RCC 7860 (cell line): ENCODE measurements at places on chromosomes 6 and 20.

DNA sequence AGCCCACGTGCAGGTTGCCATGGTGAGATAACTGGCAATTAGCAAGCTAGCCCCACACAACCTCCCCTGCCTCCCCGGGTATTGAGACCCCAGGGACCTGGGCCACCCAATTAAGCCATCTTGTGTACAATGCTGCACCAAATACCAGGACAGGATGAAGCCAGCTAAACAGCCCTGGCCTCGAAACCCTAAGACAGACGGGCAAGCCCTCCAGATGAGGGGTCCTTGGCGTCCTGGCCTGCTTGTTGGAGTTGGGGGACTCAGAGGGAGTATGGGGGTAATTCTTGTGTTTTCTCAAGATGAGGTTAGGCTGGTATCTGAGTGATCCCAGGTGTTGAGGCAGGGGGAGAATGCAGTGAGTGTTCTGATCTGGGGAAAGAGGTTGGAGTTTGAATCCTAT is 8.8 kb upstream of the MAPRE1 start:
- DNase-seq = no peak

GRCh38 chr6:26501482-26501986 is 1.4 kb downstream of the BTN1A1 start:
- DNase-seq = no peak

DNA sequence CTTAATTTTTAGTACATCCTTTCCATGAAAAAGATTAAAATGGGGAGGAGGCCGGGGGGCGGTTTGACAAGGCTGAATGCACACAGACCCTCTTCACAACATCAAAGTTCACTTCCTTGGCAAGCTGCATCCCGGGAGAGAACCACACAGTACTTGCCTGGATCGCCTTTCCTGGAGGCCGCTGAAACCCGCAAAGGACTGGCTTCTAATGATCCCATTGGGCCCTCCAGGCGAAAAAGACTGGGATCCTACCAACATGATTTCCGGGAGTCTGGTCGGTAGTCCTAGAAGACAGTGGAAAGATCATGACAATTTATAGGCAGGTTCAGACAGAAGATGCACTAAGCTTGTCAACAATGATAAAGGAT is 60.2 kb downstream of the RIPOR2 start:
- no peak for DNase-seq

DNA sequence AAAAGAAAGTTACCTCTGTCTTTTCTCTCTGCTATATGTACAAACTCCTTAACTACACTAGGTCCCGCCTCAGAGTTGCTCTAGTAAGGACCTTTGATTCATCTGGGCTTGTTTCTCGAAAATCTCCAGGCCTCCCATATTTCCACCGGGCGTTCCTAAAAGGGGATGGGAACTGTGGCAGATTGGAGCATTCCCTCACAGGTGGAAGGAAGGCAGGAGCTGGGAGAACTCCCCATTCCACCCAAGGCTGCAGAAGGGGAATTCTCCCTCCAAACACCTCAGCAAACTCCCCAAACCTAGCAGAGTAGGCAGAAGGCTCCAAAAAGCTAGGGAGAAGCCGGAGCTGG is 1.6 kb upstream of the TFAP2A start:
- no peak for DNase-seq

DNA sequence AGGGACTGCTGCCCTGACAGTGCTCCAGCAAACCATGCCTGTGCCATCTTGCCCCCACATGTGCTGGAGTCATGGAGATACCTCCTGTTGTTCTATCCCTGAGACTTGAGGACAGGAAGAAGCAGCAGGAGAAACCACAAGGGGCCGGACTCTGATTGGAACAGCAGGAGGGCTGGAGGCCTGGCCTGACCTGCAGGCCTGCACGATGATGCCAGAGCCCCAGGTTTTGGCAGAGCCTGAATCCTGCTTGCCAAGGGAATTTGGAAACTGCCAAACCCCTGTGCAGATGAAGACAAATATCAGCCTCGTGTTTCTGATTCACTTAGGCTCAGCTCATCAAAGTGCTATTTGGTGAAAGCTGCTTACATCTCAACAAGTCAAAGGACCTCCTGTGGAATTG is 177.6 kb downstream of the MAFB start:
- DNase-seq = no peak

GRCh38 chr20:9298906-9299305 is 215.5 kb upstream of the LAMP5 start:
- DNase-seq = no peak

- no peak for DNase-seq
Measured at GRCh38 chr6:7532821-7533220, 8.7 kb upstream of the DSP start.

GRCh38 chr20:49541733-49542513 is 26.0 kb downstream of the PTGIS start:
- DNase-seq = peak; percentile 68

GRCh38 chr20:36929290-36929689 is 22.2 kb downstream of the SAMHD1 start:
- peak; percentile 31 for DNase-seq

DNA sequence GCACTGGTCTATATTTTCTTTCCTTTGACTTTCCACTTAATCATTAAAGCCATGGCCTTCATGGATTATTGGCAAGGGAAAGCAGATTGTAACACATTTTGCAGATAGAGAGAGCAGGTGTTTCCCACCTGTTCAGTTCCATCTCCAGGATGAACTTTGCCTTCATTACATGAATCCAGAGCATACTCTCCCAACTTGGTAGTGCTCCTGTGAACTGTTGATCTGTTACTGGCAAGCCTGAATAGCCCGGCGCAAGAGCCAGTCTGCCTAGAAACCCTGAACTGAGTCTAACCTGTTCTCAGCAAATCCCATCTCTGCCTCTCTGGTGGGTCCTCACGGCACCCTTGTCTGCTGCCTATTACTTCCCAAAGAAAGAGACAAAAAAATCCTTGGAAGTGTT is 210.3 kb downstream of the PLCB1 start:
- no peak for DNase-seq

DNA sequence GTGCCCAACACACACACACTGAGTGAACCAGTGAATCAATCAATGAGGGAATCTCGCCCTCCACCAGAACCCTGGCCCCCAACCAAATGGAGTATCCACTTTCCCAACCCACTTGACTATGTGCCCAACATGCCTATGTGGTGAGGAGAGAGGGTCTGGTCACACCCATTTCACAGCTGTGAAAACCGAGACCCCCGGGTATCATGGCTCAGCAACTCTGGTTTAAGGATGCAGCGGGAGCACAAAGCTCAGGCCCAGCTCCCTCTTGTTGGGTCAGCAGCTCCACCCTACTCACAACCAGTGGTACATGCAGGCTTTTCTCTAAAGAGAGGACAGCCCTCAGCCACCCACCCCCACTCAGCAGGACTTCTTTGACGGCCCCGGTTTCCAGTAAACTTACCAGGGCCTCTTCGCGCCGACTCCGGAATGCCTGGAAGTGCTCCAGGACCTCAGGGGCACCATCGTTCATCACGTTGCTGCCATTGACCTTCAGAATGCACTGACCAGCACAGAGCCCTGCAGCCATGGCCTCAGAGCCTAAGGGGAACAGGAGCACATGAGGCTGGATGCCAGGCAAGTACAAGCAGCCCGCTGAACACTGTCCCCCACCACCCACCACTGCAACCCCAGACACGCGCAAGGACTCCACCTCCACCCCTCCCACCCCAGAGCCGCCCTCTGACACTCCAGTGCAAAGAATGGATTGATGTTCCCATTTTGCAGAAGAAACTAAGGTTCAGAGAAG is 174.7 kb downstream of the PREX1 start:
- no peak for DNase-seq

DNA sequence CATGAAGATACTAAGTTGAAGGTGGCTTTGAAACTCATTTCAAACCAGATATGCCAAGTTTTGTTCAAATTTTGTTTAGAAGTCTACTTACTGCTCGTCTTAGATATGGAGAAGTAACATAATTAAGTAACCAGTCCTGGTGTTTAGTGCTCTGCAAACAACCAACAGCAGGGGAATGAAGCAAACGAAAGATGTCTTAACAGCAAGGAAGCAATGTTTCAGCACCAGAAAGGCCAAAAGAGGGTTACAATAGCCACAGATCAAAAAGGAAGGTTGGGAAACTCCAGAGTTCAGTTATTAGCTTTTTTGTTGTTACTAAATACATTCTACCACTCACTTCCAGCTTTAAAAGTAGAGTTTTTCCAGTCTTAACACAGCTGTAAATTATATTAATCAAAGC is 45.1 kb downstream of the LHFPL5 start:
- DNase-seq = no peak

GRCh38 chr6:53956068-53956711 is 155.1 kb upstream of the MLIP start:
- peak; percentile 56 for DNase-seq

DNA sequence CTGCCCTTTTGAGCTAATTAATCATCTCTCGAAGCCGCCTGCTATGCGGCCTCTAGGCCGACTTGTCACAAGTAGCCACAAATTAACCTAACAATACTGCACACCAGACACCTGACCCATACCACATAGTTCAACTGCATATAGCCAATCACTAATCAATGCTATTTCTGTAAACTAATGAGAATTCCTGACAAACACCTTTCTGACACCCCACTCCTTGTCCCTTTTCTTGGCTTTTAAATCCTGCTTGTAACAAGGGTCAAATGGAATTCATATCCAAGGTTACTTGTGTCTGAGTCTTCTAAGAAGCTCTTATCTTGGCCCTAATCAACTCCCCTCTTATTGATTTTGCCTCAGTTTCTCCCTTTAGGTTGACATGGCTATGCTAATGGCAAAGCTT is 366.1 kb downstream of the NRN1 start:
- no peak for DNase-seq

- no peak for DNase-seq
Measured at GRCh38 chr20:57701651-57702050, 8.2 kb downstream of the PMEPA1 start.

- no peak for DNase-seq
Measured at GRCh38 chr6:167574431-167575151, 249.7 kb downstream of the TTLL2 start.

DNA sequence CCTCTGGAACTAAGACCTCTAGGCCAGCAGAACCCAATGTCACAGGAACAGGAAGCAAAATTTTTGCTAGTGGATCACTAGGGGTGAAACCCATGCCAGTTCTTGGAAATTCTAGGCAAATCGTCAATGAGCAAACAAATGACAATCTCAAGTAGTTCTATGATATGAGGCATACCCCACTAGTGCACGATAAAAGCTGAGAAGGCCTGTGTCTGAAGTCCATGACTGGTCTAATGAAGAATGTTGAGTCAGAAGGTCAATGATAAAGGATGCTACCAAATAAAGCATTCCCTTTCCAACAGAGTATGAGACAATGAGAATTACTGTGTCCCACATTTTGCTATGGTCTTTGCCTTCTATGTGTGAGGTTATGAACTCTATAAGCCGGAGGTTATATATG is 149.4 kb upstream of the NOX3 start:
- DNase-seq = peak; percentile 33

GRCh38 chr6:11403035-11403601 is 134.4 kb upstream of the TMEM170B start:
- DNase-seq = no peak

GRCh38 chr20:63224412-63225081 is 8.6 kb upstream of the YTHDF1 start:
- DNase-seq = peak; percentile 90

DNA sequence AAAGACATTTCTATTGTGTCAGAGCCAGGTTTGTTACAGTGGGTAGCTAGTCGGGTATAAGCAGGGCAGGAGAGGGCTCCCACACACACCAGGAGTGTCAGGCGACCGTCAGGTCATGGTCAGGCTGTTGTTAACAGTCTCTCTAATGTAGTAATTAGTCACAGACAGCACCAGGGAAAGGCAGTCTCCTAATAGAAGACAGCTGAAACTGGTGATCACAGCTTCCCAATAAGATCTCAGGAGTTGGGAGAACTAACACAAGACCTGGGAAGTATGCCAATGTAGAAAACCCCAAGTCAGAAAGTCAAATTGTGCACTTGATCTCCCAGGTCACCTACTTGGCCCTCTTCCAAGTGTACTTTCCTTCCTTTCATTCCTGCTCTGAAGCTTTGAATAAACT is 53.0 kb upstream of the GPR6 start:
- no peak for DNase-seq

DNA sequence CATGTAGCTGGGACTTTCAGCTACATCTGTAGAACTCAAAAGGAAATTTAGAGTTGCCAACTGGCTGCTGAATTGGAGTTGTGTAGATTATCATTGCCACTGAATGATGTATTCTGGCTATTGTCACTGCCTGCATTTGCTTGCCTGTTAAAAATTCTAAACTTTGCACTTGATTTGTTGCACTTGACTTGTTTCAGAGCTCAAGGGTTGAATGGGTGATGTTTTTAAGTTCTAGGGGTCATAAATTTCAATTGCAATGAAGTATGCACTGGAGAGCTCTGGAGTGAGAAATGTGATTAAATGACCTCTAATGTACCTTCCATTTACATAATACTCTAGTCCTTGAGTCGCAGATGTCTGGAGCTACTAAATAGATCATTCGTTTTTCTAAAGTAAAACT is 102.4 kb downstream of the TNFRSF21 start:
- DNase-seq = no peak

DNA sequence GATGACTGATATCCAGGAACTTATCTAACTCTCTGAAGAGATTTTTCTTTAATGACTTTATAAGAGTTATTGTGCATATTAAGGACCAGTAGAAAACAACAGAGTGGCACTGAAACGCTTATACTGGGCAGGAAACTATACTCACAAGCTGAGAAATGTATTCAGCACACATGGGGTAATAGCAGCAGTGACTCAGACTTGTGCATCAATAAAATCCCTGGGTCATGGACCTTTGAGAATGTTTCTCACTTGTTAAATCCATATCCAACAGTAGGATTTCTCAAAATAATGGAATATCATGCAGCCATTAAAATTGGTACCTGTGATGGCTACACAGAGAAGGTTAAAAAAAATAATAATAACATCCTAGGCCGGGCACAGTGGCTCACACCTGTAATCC is 219.5 kb downstream of the BTBD9 start:
- no peak for DNase-seq

- DNase-seq = no peak
Measured at GRCh38 chr6:81792826-81793225, 40.3 kb upstream of the TENT5A start.

DNA sequence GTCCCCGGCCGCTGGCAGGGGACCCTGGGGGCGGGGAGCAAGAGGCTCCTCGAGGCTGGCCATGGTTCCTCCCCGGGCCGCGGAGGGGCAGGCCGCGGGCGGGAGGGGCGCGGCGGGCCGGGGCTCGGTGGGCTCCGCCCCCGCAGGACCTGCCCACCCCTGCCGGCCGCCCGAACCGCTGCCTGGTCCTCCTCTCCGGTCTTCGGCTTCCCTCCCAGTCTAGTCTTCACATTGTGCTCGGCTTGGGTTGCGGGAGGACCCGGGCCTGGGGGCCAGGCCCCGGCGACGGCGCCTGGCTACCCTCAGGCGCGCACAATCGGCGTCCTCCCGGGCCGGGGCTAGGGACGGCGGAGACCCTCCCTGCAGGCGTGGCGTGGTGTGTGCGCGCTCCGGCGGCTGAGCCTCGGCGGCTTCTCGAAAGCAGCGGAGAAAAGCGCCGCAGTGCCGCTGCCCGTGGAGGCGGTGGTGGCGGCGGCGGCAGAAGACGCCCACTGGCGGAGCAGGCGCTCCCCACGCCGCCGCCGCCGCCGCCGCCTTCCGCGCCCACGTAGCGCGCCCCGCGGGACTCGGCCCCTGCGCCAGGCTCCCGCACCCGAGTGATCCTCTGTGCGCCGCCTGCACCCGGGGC is at the start of gene PDE10A:
Gene PDE10A (minus strand): TSS at position 493 of the 628 bp plus-strand sequence. CDS start 430 bp downstream, at position 63.
- DNase-seq = peak; percentile 69
